Caki2 (cell line): ENCODE measurements at places on chromosomes 4 and X.

DNA sequence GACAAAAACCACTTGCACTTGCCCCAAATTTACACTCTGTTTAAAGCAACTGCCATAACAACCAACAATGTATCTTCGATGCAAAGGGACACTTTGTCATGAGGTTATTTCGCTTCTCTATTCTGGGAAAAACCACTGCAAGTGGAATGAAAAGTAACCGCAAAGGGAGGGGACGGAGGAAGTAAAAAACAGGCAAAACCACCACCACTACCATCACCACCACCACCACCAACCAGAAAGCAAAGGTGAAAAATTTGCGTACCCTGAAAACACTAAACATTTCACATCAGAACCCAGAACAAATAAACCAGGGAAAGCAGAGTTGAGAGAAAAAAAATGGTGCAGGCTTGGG, 1.2 kb upstream of the N4BP2 start:
- no peak for DNase-seq

DNA sequence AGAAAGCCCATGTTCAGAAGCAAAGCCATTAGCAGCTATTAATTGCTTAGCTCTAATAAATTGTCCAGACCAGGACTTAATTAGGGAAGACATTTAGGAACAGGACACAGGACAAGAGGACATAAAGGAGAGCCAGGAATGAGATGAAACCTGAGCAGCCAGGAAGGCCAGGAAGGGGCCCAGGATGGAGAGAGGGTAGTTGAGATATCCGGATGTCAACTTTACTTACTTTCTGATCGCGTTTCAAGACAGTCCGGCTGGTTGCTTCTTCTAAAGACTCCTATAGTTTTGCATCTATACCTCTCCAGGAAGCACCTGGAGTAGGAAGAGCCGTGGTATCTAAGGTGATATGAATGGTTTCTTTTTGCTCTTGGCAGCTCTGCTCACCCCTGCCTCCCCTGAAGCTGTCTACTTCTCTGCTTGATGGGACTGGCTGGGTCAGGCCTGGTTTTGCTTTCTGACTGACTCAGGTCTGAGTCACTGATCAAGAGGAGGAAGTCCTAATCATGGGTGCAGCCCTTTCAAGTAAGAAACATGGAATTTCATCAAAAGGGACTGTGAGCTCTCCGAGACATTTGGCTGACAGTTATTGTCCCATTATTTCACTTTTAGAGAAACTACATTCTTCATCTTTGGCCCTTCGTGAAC, 733.3 kb downstream of the RPA4 start:
- DNase-seq = peak; percentile 29

DNA sequence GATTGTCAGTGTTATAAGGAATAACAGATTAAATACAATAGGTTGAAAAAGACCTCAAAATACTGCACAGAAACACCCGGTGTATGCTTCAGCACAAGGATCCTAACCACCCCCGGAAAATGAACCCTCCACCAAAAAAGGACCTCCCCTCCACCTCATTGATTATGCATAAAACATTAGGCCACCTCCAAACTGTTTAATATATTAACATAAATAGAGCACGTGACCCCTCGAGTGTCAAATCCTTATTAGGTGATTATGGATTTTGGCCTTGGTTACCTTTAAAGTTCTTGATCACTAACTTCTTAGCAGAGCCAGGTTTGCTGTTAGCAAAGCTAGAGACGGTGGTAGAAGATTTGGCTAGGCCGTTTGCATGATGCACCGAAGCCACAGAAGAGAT, 958 bp downstream of the CUL4B start:
- no peak for DNase-seq

GRCh38 chrX:47217121-47217851, 1.2 kb upstream of the CDK16 start:
- no peak for DNase-seq

DNA sequence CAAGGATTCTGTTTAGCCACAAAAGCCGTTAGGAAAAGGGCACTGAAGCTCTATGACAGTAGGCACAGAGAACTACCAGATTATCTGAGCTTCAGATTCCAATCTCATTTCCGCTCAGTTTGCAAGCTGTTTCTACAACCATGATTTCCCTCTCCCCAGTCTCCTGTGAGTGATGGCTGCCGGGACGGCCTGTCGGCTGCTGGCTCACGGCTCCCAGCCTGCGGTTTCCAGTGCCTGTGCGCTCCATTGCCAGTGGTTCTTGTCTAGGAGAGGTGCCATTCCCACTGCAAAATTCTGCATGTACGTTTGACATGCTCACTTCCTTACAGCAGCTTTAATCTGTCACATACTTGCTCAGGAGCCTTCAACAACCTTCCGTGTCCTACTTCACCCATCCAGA, 429.1 kb upstream of the FRG1 start:
- DNase-seq = no peak

GRCh38 chrX:2781226-2781571, 29.4 kb downstream of the XG start:
- DNase-seq = no peak

DNA sequence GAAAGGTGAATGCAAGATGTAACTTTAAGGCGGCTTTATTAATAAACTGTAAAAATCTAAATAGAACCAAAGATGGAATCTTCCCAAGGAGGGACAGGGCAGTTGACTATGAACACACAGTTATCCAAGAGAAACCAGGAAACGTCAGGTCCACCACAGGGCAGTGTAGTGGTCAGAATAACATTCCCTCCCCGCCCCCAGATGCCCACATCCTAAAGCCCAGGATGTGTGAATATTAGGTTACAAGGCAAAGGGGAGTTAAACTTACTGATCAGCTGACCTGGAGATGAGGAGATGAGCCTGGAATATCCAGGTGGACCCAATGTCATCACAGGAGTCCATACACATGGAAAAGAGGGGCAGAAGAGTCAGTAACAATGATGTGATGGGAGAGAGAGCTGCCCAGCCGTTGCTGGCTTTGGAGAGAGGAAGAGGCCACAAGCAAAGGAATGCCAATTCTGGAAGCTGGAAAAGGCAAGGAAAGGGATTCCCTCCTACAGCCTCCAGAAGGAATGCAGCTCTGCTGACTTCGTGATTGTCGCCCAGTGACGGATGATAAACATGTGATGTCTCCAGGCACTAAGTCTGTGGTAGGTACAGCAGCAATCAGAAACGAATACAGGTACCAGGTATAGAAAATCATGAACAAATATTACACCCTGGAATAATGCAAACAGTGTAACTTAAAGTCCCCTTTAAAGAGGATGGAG, 5.2 kb downstream of the SH3KBP1 start:
- no peak for DNase-seq

- no peak for DNase-seq
Observed at GRCh38 chr4:176592976-176593670, 199.6 kb downstream of the VEGFC start.

- no peak for DNase-seq
Observed at GRCh38 chrX:41629539-41629938, 59.2 kb upstream of the GPR34 start.

DNA sequence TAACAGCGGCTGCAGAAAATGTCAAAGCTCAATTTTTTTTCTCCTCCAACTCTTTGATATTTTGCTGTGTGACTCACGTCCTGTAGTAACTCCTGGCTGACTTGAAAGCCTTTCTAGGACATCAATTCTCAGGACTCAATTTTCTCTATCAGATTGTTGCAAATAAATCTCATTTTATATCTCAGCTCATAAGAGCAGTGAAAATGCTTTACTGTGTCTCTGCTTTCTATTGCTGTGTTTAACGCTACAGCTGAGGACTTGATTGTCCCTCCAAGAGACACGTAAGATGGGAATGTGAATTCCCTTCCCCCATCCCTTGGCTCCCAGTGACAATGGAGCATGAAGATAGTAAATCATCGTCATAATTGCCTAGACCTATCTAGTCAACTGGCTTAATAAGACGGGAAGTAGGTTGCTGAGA, 20.5 kb upstream of the CBR4 start:
- no peak for DNase-seq

DNA sequence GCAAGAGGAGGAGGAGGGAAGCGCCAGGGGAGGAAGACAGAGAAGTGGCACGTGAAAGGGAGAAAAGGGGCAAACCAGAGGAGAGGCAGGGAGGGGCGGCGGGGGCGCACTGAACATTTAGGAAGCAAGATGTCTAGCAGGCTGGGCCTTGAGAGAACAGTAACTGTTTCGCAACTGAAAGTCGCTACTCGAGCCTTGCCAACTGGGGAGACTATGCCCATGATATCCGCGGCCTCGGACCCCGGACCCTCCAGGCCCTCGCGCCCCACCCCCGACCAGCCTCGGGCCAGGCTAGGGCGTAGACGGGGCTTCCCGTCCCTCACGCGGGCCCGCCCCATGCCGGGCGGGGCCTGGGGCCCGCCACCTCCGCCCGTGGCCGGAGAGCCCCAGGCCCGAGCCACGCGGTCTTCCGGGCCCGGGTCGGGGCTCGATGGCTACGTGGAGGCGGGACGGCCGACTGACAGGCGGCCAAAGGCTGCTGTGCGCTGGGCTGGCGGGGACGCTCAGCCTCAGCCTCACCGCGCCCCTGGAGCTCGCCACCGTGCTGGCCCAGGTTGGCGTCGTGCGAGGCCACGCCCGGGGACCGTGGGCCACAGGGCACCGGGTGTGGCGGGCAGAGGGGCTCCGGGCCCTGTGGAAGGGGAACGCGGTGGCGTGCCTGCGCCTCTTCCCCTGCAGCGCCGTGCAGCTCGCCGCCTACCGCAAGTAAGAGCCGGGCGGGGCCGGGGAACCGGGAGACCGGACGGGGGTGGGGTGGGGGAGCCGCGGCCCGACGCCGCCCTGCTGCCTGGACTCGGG, at the start of gene SLC25A43:
SLC25A43 (plus strand) TSS at position 363 of the 798 bp plus-strand sequence; CDS start at position 431, 68 bp downstream.
- peak; percentile 25 for DNase-seq

DNA sequence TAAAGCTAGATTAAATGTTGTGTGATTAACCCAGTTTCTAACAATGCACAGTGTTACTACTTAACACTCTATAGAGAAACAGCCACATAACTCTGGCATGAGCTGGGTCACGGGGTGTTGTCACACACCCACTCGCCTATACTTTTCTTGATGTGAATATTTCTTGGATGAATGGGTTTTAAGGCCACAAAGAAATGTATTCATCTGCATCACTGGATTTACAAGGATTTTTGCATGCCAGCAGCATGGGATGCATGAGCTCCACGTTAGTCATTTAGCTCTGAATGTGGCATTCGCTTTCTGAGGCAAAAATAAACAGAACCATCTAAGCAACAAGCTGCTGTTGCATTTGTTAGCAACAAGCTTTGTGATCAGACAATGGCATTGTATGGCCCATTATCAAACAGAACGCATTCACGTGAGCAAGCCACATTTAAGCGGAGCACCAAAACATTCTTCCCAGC, 89.7 kb downstream of the LRP2BP start:
- DNase-seq = peak; percentile 96

DNA sequence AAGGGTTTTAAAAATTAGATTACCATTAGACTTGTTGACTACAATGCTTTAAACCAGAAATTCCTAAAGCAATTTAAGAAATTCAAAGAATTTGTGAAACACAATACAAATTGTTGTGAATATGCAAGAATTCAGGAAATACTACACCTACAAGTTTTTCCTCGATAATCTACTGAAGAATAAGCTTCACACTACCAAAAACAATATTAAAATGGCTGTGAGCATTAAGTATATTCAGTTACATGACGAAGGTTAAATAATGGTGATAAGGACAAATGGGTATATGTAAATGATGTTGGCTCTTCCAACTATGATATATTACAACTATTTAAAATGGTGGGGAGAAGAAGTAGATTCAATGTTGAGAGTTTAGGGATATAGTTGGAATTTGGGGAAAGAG, 111.1 kb upstream of the HTR2C start:
- DNase-seq = no peak

DNA sequence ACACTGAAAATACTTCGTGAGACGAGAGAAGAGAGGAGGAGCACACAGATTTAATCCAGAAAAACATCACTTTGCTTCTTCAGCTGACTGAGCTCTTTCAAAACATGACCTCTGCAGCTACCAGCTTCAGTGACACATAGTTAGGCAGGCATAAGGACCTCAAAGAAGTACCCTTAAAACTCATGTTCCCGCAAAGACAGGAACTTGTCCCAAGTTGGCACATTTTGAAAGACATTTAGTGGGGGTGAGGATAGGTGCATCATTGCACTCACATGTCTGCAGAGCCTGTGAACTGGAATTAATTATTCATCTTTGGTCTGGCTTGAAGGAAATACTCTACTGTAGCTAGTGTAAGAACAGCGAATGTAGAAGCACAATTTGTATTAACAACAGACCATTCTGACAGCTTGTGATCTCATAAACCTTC, 221.8 kb downstream of the MGST2 start:
- no peak for DNase-seq

DNA sequence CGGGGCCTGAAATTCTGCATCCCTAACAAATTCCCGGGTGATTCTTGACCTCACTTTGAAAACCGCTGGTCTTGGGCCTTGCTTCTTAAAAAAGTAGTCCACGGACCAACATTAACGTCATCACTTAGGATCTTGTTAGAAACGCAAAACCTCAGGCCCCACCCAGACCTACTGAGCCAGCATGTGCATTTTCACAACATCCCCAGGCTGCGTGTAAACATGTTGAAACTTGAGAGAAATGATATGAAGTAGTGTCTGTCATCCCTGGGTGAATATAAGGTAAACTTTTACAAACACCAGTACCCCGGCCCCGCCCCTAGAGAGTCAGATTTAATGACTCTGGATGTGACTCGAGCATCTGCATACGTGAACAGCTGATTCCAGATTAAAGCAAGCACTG, 33.7 kb downstream of the SORBS2 start:
- no peak for DNase-seq

GRCh38 chr4:135325264-135325663, 1123.7 kb upstream of the PABPC4L start:
- DNase-seq = no peak

DNA sequence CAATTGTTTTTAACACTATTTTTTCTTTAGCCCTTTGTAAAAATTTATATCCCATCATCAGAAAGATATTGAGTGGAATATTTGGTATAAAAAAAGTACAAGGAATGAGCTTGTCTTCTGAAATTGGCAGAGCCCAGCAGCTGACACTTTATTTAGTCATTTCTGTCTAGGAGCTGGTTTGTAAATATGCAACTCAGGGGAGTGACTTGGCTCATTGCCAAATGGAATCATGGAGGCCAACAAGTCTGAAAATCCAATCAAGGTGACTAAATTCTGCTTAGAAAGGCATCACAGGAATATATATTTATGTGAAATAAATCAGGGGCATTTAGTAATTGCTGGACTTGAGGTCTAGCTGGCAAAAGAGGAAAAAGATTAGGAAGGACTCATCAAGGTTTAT, 74.4 kb downstream of the OTC start:
- no peak for DNase-seq

DNA sequence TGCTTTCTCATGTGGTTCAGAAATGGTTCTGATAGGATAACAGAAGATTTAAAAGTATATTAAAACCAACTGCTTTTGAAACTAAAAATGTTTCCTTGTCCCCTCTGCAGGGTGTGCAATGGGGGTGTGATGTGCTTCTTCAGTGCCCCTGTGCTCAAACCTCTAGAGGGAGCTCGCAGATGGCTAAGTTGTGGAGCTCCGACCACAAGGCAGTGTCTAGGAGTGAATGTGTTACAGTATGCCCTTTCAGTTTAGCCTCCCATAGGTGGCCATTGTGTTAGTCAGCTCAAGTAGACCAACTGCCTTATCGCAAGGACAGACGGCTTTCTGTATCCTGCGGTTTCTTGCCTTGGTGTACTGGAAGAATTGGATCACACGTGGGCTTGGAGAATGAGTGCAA, 130.5 kb downstream of the TENT5D start:
- no peak for DNase-seq

- DNase-seq = no peak
Observed at GRCh38 chrX:100964362-100964761, 5.1 kb upstream of the ARL13A start.
